T-helper 2 cell (primary cell): ENCODE measurements at places on chromosomes 13 and 19.

DNA sequence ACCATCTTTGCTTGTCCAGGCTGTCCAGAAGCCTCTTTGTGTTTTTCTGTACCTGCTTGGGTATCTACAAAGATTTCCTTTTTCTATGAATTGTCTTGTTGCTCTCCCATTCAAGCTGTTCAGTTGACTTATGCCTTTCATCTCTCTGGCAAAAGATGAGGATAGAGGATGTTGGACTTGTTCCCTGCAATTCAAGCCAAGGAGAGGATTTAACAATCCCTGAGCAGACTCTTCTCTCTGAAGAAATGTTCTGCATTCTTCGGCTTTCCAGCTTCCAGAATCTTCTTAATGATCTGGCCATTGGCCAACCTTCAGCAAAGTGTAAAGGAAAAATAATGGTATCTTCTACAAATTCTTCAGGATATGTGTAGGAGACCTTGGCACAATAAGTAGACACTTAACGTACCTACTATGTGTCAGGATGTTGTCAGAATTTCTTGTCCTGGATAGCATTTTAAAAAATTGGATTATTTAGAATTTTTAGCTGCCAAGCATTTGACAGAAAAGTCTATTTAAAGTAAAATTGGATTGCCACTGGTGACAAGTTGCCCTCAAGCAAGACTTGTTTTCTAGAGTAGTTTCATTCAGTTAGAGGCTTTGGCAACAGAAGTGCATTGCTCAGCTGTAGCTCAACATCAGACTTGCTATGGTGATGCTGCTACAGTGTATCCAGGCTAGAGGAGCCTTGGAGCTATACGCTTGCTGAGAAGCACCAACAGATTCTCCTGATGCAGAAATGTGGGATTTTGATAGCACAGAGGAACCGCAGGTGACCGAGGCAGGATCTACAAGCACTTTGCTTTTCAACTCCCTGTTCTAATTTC is 455.7 kb downstream of the SUCLA2 start:
- no peak for DNase-seq

GRCh38 chr19:29806098-29806866 is 5.5 kb upstream of the CCNE1 start:
- no peak for DNase-seq

- no peak for DNase-seq
These were observed 89.9 kb upstream of the MAB21L1 start for GRCh38 chr13:35566340-35566739.

- no peak for DNase-seq
These were observed 456.4 kb downstream of the FGF14 start for GRCh38 chr13:101945435-101945834.
